Fibroblast of lung (primary cell): ENCODE measurements at places on chromosomes 13 and 19.

DNA sequence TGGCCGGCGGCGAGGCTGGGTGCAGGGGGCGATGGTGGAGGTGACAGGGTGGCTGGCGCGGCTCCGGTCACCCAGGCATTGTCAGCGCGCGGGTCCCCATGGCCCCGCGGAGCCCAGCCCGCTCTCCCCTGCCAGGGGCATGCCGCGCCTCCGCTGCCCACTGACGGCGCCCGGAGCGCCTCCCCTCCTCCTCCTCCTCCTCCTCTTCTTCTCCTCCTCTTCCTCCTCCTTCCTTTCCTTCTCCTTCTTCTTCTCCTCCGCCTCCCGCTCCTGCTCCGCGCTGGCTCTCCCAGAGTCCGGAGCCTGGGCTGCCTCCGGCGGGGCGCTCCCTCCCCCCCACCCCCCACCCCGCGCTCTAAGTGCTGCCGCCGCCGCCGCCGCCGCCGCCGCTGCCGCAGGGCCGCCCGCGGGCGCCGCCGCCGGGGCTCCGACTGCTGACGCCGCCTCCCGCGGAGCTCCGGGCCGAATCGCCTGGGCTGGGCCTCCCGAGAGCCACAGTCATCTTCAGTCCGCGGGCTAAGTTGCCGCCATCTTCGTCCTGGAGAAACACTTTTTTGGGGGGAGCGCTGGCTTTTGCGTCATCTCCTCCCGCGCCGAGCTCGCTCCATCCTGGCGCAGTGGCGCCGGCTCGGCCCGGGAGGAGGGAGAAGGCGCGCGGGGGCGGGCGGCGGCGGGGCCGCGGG, 348.3 kb downstream of the LIG4 start:
- peak overlapping the region; percentile 66 for H3K4me3 ChIP-seq
- H3K36me3 ChIP-seq = no peaks in the 10 kb centered on the region
- peak overlapping the region; percentile 67 for H3K27ac ChIP-seq

DNA sequence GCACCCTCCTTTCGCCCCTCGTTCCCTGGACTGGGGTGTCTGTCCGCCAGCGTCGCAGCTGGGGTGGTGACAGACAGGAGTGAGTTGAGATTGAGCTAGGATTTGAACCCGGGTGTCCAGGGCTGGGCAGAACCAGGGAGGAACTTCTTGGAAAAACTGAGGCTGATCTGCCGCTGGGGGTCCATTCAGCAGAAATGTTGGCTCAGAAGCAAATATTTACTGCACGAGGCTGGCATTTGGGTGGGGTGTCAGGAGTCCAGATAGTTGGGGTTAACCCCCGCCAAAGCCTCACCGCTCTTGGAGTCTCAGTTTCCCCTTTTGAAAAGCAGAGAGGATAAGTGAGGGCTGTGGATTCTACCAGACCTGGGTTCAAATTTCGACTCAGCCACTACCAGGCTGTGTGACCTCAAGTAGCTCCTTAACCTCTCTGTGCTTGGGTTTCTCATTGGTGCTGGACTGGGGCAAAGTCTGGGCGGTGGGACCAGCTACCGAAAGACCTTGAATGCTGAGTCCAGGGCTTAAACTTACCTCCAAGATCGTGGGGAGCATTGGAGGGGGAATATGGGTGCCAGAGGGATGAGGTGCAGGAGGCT, 20.9 kb downstream of the MAST3 start:
- DNase-seq = no peak
- no peak overlapping the region for H3K27ac ChIP-seq
- peak overlapping the region; percentile 66 for H3K4me3 ChIP-seq
- no peaks in the 10 kb centered on the region for H3K27me3 ChIP-seq
- H3K4me1 ChIP-seq = peaks cover 12% of the 10 kb centered on the region
- peaks cover 5% of the 10 kb centered on the region for H3K36me3 ChIP-seq

DNA sequence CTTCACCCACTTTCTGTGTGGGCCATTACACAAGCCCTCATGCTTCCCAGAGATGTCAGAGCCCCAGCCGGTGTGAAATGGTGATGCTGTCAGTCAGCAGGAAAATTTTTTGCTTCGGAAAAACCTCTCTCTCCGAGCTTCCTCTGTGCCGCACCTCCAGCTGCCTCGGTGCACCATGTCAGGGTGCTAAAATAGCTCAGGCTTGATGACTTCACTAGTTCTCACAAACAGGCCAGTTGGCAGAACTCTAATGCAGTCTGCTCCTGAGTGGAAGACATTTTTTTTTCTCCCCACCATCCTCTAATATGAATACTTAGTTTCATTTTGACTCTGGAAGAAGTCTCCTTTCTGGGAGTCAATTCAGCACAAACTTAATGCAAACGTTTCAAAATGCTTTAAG, 71.3 kb downstream of the KLF12 start:
- H3K27me3 ChIP-seq = no peaks in the 10 kb centered on the region
- DNase-seq = peak; percentile 67
- peaks cover 5% of the 10 kb centered on the region for H3K4me1 ChIP-seq
- peak overlapping the region; percentile 34 for H3K4me3 ChIP-seq
- peak overlapping the region; percentile 6 for H3K27ac ChIP-seq

GRCh38 chr19:13398780-13399726, 107.2 kb downstream of the CACNA1A start:
- H3K27ac ChIP-seq = peak overlapping the region; percentile 88
- peak; percentile 79 for DNase-seq
- no peak overlapping the region for H3K4me3 ChIP-seq

DNA sequence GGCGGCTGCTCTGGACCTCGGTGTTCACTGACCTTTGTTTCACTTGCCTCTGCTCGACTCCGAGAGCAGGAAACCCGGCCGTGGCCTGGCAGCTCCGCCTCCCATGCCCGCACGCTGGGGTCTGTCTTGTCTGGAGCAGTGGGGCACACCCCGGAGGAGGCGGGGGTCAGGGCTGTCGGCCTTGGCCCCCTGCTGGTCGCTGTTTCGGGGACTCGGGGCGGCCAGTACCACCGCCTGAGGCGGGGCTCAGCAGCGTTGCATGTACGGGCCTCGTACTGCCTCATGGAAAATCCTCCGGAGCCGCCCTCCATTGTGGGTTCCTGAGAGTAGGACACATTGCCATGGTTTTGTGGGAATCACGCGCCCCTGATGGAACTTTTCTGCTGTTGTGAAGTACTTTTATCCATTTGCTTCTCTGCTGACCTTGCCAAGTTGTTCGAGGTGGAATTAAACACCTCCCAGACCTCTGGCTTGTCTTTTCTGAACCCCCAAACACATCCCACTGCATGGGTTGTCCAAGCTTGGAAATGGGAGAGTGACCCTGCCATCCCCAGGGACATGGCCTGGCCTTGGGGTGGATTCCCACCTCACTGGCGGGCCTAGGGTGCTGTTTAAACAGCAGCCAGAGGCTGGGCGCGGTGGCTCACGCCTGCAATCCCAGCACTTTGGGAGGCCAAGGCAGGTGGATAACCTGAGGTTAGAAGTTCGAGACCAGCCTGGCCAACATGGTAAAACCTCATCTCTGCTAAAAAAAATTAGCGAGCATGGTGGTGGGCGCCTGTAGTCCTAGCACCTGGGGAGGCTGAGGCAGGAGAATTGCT, 5.5 kb upstream of the NDUFS7 start:
- peaks cover 3% of the 10 kb centered on the region for H3K4me1 ChIP-seq
- no peak for DNase-seq
- H3K27ac ChIP-seq = no peak overlapping the region
- H3K36me3 ChIP-seq = peaks cover 15% of the 10 kb centered on the region
- H3K27me3 ChIP-seq = no peaks in the 10 kb centered on the region

DNA sequence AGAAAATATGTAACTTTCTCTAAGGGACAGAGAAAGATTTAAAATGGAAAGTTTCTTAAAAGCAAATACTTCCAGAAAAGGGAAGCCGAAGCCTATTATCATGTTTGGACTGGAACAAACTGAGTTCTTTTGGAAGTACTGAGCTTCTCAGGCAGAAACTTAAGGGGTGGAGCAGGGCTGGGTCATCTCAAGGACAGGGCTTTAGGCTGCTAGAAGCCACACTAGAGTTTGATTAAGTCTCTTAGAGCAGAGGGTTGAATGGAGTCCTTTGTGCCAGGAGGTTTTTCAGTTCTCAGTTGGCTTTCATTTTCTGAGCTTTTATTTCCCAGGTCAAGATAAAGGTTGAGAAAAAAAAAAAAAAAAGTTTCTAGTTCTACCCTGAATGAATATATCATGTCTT, 432.7 kb downstream of the SLITRK5 start:
- no peak overlapping the region for H3K27ac ChIP-seq
- H3K27me3 ChIP-seq = no peaks in the 10 kb centered on the region
- no peaks in the 10 kb centered on the region for H3K4me1 ChIP-seq
